Activated gamma-delta T cell treated with anti-CD3 and anti-CD28 coated beads, Interleukin-2, amount 50 U/mL, for 16 hours (primary cell): ENCODE measurements at places on chromosomes 12 and 14.

DNA sequence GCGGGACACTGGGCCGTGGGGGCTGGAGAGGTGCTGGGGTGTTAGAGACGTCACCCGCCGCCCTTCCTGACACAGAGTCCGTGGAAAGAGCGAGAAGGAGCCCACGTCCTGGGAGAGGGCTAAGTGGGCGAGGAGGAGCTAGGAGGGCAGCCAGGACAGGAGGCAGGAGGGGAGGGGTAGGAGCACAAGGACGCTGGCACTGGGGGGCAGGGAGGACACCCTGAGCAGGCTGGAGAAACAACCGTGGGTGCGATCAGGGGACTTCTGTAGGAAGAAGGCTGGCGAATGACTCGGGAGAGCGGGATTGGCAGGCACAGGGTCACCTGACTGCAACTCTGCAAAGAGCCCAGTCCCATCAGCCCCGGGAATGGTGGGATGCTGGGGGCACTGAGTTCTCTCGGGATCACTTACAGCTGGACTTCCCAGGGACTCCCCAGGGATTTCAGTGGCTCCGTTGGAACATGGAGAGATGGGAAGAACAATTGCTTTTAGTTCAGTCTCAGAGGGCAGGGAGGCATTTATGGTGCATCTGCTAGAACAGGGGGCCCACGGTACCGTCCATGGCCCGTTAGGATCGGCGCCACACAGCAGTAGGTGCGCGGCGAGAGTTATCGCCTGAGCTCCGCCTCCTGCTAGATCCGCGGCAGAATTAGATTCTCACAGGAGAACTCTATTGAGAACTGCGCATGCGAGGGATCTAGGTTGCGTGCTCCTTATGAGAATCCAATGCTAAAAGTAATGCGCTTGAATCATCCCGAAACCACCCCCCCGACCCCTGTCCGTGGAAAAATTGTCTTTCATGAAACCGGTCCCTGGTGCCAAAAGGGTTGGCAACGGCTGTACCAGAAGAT lies 24.3 kb downstream of the UBR7 start:
- DNase-seq: no peak

DNA sequence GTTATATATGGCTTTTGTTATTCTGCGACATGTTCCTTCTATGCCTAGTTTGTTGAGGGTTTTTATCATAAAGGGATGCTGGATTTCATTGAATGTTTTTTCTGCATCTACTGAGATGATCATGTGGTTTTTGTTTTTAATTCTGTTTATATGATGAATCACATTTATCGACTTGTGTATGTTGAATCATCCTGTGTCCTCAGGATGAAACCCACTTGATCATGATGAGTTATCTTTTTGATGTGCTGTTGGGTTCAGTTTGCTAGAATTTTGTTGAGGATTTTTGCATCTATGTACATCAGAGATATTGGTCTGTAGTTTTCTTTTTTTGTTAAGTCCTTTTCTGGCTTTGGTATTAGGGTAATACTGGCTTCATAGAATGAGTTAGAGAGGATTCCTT lies 291.2 kb downstream of the AKAP6 start:
- no peak for DNase-seq

DNA sequence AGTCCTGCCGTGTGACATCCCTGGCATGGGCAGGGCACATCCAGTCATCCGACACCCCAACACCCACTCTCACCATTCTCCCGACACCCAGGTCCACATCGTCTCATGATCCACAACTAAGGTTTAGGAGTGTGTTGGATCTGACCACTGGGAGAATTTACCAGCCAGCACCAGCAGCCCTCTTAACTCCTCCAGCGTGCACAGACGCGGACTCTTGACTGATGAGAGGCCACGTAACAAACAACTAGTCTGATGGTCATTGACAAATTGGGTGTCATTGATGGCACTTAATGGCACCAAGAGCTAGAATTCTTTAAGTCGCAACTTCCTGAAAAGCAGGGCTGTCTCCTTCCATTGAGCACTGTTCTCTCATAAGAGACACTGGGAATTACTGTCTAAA lies 203.0 kb upstream of the SFSWAP start:
- no peak for DNase-seq

- DNase-seq: no peak
Observed at GRCh38 chr12:30416631-30417030, 279.0 kb downstream of the IPO8 start.

DNA sequence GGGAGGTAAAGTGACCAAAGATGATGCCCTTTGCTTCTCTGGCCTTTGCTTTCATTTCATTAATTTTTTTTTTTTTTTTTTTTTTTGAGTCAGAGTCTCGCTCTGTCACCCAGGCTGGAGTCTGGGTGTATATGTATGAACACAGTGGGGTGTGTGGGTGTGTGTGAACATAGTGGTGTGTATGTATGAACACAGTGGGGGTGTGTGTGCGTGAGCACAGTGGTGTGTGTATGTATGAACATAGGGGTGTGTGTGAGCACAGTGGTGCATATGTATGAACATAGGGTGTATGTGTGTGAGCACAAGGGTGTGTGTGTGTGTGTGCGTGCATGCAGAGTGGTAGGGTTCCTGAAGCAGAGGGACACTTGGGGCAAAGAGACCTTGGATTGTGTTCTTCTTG lies 9.6 kb downstream of the KLC1 start:
- DNase-seq: no peak

DNA sequence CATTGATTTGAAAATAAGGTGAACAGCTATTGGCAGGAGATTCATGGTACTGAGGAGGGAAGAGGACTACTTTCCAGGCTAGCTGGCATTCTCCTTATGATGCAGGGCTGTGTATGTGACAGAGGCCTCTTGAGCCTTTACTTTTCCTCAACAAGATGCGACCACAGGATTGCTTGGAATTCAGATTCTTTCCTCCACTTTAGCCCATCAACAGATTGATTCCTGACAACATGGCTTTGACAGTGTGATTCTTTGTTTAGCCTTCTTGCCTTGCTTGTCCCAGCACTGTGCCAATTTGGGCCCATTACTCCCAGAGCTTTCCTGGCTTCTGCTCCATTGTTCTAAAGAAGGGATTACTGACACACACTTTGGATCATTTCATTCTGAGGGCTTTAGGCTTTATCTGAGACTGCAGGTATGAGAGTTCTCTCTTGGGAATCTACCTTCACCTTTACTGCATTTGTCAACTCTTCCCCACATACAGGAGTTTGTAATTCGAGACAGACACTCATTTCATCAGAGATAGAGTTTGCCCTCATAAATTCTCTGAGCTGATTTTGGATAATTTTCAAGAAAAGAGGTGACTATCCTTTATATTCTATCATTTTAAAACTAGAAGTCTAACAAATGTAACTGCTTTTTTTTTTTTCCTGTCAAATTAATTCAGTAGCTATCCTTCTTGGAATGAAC lies 206.4 kb upstream of the GZMB start:
- no peak for DNase-seq

DNA sequence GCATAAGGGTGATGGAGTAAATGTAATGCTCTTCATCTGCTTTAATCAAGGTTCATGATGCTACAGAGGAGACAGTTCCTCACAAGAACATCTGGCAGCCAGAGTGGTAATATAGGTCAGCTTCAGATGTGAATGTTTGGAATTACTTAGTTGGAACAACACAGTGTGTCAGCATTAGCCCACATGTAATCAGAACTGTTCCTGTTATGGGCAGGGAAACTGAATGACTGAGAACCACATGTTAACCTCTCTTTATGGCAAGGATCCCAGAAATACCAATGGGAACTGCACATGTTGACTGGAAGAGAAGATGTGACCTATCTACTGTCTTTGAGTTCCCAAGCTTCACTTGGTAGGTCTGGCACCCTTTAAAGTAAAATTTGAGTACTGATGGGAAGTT lies 390.1 kb upstream of the PDE3A start:
- no peak for DNase-seq

DNA sequence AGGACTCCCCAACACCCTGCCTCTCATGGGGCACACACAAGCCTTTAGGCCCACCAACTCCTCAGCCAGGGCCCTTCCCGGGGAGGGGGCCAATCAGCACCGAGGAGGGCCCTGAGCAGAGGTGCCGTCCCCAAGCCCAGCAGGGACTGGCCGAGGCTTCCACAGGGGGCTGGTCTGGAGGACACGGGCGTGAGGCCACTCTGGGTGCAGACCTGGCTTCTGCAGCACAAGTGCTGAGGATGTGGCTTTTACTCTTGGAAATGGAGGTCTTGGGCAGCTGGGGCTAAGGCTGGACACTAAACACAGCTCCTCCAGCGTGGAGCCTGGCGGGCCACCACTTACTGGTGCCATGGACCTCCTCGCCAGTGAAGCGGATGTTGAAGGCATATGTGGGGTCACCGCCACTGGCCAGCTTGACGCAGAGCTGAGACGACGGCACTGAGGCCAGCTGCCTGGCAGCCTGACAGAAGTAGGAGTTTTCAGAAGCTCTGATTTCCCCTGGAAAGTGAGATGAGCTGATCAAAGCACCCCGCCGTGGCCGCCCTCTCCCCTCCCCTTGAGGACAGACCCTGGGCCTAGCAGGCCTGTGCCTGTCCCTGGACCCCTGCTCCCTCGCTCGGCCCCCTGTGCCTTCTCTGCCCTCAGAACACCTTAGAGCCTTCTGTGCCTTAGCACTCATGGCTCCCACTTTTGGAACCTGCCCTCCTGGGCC lies 44.0 kb downstream of the TRAFD1 start:
- no peak for DNase-seq

DNA sequence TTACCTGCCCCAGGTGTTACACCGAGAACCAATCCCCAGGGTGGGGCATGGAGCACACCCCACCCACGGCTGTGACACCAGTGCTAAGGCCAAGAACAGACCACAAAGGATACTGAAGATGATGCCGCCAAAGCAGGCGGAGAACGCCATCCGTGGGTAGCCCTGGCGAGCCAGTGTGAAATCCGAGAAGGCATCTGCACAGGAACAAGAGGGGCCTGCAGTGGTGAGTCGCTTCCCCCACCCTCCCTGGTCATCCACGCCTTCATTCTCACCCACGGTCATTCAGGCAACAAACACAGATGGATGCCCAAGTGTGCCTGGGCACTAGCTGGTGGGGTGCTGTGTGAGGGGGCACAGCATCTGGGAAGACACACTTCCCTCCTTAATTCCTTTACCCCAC lies 28.5 kb downstream of the SLC8B1 start:
- DNase-seq: no peak

DNA sequence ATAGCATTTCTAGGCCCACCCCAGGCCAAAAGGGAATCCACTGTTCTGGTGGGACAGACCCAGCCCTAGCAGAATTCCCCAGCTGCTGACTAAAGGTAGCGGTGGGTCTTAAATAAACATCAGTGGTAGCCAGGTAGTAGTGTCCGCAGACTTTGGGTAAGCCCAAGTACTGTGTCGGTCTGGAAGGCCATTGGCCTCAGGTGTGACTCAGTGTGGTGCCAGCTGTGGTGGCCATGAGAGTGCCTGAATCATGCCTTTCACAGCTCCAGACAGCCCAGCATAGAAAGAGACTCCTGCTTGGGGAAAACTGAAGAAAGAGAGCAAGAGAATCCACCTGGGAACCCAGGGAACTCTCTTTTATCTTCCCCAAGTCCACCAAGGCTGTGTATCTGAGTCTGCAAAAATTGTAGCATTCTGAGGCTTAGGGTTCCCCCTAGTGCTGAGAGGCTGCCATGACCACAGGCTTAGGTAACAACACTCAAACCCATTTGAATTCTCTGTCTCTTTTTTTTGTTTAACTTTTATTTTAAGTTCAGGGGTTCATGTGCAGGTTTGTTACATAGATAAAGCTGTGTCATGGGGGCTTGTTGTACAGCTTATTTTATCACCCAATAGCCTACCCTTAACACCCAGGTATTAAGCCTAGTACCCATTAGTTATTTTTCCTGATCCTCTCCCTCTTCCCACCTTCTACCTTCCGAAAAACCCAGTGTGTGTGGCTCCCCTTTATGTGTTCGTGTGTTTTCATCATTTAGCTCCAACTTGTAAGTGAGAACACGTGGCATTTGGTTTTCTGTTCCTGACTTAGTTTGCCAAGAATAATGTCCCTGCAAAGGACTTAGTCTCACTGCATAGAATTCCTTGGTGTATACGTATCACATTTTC lies 16.7 kb upstream of the CD163L1 start:
- peak; percentile 38 for DNase-seq

- no peak for DNase-seq
Observed at GRCh38 chr12:26806556-26806955, 26.4 kb downstream of the ITPR2 start.

DNA sequence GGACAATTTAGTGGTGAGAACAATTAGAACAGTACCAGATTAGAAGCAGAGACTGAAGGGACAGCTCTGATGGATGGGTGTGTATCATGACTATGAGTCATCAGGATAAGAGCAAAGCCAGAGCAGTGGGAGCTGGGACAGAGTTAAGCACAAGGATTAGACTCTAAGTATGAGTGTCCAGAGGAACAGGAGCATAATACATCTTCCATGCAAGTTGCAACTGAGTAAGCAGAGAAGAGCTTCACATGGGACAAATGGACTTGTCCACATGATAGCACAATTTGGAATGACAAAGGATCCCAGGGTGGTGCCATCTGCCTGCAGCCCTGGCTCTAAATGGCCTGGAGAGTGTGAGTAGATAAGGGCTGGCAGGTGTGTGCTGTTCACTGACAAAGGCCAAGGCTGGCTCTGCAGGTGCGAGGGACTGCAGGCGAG lies 226.4 kb upstream of the CAND1 start:
- DNase-seq: no peak

- no peak for DNase-seq
Observed at GRCh38 chr14:36521598-36522345, 1.7 kb upstream of the NKX2-1 start.

DNA sequence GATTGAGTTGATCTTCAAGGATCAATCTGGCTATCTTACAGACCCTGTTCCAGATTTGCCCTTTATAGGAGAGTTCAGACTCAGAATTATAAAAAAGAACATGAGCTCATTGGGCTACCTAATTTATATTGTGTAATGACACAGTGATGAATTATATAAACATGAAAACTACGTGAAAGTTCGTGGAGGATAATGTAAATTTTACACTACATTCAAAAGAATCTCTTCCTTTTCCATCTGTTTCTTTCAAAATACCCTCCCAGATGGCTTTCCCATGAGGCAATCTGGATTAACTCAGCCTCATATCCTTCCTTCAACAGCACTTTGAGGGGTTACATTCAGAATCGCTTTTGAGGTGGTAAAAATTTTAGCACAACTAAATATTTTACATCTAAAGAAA lies 129.3 kb downstream of the HMGA2 start:
- no peak for DNase-seq

- DNase-seq: no peak
Observed at GRCh38 chr12:108048686-108049085, 80.4 kb upstream of the WSCD2 start.

GRCh38 chr12:124399622-124400021 lies 104.7 kb downstream of the RFLNA start:
- DNase-seq: no peak

DNA sequence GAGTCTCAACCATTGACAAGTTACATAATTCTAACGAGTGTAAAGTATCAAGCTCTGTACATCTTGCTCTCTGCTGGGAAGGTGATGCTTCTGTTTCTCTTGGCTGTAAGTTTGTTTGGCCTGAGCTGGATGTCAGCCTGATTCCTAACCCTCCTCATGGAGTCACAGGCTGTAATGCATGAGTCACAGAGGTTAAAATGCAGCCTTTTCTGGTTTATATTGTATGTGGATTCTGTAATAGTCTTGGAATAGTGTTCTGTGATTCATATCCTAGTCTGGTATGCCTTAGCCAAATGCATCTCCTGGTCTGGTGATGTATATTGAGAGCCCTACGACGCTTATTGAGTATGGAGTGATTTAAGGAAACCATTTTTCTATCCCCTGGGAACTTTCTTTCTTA lies 104.5 kb upstream of the FRMD6 start:
- DNase-seq: no peak

GRCh38 chr14:73696466-73697400 lies 17.5 kb downstream of the PNMA1 start:
- DNase-seq: no peak

GRCh38 chr12:99981639-99982190 lies 3.0 kb downstream of the ANKS1B start:
- no peak for DNase-seq
